ENCODE measurements at places on chromosomes 12 and 14. TPM values are rescaled to one million over a fixed set of nuclear protein-coding genes. Genes with fewer than 3 reads are reported as not detected.

The KRT82 gene
- not detected for polyA plus RNA-seq

The RD3L gene
- not detected for polyA plus RNA-seq

The PDE3A gene
- 22.4 TPM for polyA plus RNA-seq

The HHIPL1 gene
- 1.9 TPM for polyA plus RNA-seq

The KIF26A gene
- polyA plus RNA-seq = 11.6 TPM

The OTOGL gene
- polyA plus RNA-seq = 0.92 TPM

The LBHD2 gene
- polyA plus RNA-seq = not detected

The FAM222A gene
- polyA plus RNA-seq = 11.2 TPM

The COPZ1 gene
- 184 TPM for polyA plus RNA-seq

The LRIG3 gene
- 34.7 TPM for polyA plus RNA-seq

The ACSM4 gene
- not detected for polyA plus RNA-seq

The CCDC38 gene
- 0.41 TPM for polyA plus RNA-seq

The PRB2 gene
- polyA plus RNA-seq = not detected

The DEPDC4 gene
- polyA plus RNA-seq = 6.3 TPM

The PRH2 gene
- polyA plus RNA-seq = 0.73 TPM

The ALDH2 gene
- 88.3 TPM for polyA plus RNA-seq

The RNASE7 gene
- polyA plus RNA-seq = 1.2 TPM

The SPX gene
- polyA plus RNA-seq = 15.2 TPM

The TTC8 gene
- 30.6 TPM for polyA plus RNA-seq

The RPS6KL1 gene
- polyA plus RNA-seq = 1.7 TPM

The CLEC4D gene
- polyA plus RNA-seq = 0.77 TPM

The SLCO1B1 gene
- 1.2 TPM for polyA plus RNA-seq

The IL23A gene
- polyA plus RNA-seq = 1.2 TPM

The LHX5 gene
- not detected for polyA plus RNA-seq

The SARNP gene
- 121 TPM for polyA plus RNA-seq

The SMOC1 gene
- 2.3 TPM for polyA plus RNA-seq

The CRACR2A gene
- 1.5 TPM for polyA plus RNA-seq

The CLMN gene
- 25.1 TPM for polyA plus RNA-seq

The KRT80 gene
- polyA plus RNA-seq = 1.0 TPM
